ENCODE measurements at places on chromosomes 6 and 20.

- peak; percentile 72 for DNase-seq
Measured at GRCh38 chr6:21420146-21420878, 173.2 kb upstream of the SOX4 start.

GRCh38 chr20:4791121-4791520 is 69.4 kb downstream of the PRND start:
- DNase-seq, result no peak

DNA sequence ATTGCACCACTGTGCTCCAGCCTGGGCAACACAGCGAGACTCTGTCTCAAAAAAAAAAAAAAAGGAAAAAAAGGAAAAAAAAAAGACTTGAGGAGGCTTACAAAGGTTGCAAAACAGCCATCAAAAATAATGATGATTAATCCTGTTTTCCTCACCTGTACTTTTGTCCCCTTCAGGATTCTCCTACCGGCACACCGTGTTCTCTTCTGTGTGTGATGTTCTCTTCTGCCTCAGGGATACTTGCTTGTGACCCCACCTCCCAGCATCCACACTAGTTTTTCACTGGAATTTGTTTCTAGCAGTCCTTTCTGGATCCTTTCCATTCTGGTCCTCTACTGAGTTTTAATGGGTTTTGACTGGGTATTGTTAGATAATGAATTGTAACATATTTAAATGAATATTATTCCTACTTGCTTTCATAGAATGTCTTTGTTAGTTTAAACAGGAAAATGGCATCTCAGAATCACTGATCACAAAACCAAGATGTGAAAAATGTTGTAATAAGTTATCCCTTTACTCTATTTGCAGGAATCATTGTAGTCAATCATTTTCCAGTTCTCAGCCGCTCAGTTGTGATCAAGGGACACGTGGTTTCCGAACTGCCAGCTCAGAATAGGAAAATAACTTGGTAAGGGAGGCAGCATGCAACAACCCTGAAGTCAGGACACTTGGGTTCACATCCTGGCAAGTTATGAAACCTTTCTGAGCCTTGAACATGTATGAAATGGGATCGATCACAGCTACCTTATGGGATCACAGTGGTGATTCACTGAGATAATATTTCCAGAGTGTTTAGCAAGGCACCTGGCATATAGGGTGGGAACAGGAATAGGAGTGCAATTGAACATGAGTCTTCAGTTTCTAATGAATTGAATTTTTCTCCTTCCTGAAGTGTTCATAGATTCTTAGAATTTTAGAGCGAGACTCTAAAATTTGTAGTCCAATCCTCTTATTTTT is 8.5 kb downstream of the C6orf89 start:
- DNase-seq, result no peak

DNA sequence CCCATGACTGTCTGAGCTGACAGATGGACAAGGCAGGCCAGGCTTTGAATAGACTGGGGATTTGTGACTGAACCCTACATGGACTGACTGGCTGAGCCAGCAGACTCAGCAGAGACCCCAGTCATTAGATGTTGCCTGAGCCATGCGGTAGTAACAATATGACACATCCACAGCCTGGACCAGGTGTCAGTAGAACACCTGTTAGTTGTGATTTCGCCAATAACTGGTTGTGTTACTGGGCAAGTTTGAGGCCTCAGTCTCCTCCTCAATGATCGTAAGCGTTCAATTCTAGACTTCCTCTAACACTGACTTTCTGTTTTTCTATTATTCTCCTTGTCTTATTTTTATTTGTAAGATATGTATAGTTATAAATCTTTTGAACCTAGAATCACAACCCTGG is 311.9 kb upstream of the MAP3K7 start:
- no peak for DNase-seq

DNA sequence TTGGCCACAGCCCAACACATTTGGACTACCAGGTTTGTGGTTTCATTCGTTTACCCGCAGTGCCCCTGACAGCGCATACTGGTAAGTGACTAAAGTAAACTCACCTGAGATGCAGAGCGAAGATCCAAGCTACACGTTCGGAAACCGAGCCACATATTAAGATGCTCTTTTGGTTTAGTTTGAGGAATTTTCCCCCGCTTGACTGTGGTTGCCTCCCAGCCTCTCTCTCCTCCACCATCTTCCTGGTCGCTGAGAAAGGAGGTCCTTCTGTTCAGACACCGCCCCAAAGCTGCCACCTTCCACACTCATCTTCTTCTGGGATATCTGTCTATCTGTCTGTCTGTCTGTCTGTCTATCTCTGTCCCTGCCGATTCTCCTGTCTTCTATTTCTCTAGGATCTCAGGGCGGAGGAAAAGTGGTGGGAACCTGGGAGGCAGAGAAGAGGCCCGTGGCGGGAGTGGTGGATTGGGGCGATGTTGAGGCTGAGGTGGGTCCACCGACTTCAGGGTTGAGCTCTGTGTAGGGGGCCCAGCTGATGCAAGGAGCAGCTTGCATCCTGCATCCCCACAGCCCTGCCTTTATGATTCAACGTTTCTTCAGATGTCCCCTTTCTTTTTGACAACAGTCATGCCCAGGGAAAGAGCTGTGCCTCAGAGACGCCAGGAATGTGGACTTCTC is 196.9 kb upstream of the ZNF184 start:
- no peak for DNase-seq

DNA sequence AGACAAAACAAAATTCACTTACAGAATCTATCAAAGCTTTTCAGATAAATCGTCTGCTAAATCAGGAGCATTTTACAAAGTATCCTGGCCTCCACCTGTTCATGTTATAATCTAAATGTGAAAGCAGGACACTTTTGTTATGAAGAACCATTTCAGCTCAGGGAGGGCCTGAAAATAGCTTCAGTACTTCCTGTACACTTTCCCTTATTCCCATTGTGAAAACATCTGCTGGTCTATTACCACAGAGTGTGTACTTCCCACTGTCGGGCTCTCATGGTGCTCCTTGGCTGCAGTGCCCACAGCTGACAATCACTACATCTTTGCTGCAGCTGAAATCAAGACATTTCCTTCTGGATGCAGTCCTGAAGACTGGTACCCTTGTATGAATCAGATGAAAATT is 128.1 kb downstream of the OPRM1 start:
- no peak for DNase-seq

Measured in brain (organoid and tissue), 16 donors.